ENCODE measurements at places on chromosomes 2 and 18. TPM values are rescaled to one million over a fixed set of nuclear protein-coding genes. Genes with fewer than 3 reads are reported as not detected.

GRCh38 chr2:221914334-221914880 lies 342.3 kb upstream of the EPHA4 start:
- no peak for DNase-seq

GRCh38 chr2:178473931-178474330 lies 4.5 kb downstream of the FKBP7 start:
- no peak for DNase-seq

DNA sequence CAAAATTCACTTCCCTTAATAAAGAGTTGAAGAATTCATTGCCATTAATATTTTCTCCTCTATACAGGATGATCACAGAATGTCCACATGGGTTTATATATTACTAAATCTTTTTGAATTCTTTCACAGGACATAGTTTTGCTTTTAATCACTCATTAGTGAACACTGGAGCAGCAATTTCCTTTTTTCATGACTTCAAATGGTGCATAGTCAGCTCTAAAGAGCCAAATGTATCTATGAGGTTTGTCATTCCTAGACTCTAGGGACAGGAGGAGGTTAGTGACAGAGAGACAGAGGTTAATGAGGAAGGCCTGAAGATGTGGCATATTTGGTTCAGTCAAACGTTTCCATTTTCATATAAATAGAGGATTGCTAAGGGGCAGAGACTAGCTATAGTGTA lies 111.8 kb downstream of the FSHR start:
- DNase-seq: no peak

GRCh38 chr2:134412639-134412999 lies 158.7 kb downstream of the MGAT5 start:
- no peak for DNase-seq

- DNase-seq: no peak
Measured at GRCh38 chr2:128737546-128737826, 418.8 kb upstream of the HS6ST1 start.

The FSIP2 gene
- total RNA-seq: 0.09 TPM

DNA sequence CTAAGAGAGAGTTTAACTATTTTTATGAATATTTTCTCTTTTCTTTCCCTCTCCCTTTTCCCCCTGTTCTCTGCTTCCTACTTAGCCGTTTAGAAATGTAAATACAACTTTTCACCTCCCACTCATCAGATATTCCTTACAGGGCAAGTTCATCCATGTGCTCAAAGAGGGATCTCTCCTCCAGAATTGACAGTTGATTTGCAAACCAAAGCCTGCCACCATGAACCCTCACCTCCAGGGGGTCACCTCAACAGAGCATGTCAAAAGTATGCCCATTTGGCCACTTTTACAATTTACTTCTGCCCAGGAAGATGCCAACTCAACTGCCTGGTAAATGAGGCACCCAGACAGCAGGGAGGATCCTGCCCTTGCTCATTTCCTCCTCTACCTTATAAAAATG lies 149.2 kb upstream of the GYPC start:
- DNase-seq: no peak

DNA sequence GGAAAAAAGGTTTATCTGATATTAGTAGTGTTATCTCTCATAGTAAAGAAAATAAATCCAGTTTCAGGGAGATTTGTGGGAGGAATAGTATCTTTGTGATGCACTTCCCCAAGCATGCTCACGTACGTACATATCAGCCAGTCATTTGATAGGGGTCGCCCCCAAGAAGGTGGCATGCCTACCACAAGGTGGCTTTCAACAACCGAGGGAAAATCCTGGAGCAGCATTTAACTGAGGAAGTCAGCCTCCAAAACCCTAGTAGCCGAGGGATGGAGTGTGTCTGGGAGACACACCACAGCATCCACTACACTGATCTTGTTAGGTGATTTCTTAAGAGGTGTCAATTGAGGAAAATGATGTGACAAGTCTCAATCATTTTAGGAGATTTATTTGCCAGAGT lies 623.9 kb downstream of the NYAP2 start:
- DNase-seq: no peak

The STPG4 gene
- total RNA-seq: not detected

The EGR4 gene
- total RNA-seq: 0.33 TPM

The CTAGE1 gene
- total RNA-seq: not detected

- DNase-seq: no peak
Measured at GRCh38 chr2:29522951-29523669, 398.3 kb downstream of the ALK start.

DNA sequence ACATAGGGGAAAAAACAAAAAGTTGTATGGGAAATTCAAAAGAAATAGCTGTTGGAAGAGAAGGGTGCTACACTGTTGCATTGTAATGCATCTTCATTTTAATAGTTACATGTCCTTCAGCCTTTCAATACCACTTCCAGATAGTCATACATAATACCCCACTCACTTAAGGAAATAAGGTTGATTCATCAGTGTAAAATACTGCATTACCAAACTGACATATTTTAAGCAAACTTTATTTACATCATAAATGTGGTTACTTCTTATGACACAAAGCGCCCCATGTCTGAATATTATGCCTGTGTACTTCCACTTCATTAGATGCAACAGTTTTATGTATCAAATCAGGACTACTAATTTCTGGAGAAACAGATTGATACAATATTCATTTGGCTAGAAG lies 4.5 kb downstream of the RBMS1 start:
- no peak for DNase-seq

DNA sequence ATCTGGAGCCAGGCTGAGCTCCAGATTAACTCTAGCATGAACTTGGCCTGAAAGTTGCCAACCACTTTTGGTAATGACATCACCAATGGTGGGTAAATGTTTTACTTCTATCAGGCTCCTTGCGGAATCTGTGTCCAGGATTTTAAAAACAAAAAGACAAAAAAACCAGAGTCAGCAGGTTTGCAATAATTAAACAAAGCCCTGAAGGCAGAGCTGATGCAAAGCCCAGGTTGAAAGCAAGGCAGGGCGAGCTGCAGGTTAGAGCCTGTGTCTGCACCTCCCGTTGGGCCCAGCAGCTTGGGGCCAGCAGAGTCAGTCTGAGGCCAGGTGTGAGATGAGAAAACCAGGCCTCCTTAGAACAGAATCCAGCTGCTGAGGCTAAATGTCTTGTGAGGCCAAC lies 29.1 kb upstream of the ALK start:
- no peak for DNase-seq

- no peak for DNase-seq
Measured at GRCh38 chr2:110677080-110677479, 783 bp downstream of the BUB1 start.

- DNase-seq: no peak
Measured at GRCh38 chr2:41853427-41854191, 194.2 kb upstream of the PKDCC start.

DNA sequence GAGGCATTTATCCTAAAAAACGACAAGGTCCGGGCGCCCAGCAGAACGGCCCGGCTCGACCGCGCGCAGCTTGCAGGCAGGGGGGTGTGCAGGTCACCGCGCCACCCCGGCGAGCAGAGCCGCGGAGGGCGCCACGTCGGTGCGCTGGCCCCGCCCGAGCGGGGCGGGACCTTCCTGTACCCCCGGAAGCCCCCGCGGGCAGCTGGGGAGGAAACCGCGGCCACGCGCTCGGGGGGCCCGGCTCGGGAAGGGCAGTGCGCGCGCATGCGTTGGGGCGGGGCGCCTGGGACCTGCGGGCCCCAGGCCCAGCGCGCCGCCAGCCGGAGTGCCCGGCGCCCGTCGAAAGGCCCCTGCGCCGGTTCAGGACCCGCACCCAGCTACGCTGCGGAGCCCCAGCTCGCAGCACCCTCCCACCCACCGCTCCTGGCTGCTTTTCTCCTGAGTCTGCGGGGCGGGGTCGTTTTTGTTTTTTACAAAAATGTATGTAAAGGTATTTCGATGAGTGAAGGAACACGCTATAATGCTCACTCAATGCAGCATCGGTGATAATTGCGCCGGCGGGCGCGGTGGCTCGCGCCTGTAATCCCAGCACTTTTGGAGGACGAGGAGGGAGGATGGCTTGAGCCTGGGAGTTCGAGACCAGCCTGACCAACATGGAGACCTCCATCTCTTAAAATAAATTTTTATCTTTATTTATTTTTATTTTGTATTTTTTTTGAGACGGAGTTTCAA lies 47.7 kb upstream of the POMC start:
- DNase-seq: peak; percentile 83

GRCh38 chr2:14288016-14288415 lies 344.5 kb upstream of the LRATD1 start:
- DNase-seq: no peak

DNA sequence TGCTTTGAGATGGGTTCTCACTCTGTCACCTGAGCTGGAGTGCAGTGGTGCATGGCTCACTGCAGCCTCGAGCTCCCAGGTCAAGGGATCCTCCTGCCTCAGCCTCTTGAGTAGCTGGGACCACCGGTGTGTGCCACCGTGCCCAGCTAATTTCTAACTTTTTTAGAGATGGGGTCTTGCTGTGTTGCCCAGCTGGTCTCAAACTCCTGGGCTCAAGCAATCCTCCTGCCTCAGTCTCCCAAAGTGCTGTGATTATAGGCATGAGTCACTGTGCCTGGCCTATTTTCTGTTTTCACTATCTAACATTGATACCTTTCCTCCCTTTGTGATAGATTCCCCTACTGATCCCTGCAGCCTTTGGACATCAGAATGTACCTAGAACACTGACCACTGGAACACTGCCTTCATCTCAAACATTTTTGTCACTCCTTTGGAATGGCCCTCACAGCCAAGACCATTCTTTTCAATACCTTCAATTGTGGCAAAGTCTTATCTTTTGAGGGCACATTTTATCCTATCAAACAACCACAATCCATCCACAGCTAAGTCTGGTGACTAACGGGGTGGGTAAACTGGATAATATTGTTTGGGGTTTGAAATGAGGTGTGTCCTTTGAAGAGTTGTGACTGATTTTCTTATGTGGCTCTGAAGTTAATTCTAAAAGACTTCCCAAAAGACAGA lies 43.7 kb downstream of the EPAS1 start:
- DNase-seq: no peak

The SLC8A1 gene
- 0.64 TPM for total RNA-seq

DNA sequence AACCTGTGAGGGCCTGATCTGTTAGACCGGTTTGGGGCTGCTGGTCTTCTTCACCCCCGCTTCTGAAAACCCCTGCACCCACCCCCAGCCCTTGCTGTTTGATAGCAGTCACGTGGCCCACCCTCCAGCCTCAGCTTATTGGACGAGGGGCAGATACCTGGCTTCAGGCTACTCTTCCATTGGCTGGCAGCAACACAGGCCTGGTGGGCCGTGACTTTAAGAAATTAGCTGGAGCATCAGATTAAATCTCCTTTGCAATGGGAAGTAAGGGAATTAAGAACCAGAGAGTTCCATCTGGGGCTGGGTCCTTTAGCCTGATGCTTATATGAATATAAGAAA lies 107.3 kb downstream of the KLHL29 start:
- no peak for DNase-seq

DNA sequence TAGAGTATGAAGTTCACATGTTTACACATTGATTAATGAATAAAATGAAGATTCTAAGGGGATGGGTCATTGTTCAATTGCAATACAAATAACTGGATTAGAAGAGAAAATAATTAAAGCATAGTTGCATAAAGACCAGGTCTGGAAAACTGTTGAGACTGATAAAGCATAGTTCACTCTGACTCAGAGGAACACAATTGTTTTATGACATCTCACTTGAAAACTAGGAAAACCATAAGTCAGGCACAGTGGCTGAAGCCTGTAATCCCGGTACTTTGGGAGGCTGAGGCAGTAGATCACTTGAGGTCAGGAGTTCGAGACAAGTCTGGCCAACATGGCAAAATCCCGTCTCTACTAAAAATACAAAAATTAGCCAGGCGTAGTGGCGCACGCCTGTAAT lies 46.7 kb downstream of the PLA2R1 start:
- no peak for DNase-seq

- DNase-seq: no peak
Measured at GRCh38 chr2:12334412-12334966, 382.2 kb upstream of the TRIB2 start.

The C2orf69 gene
- total RNA-seq: 25.0 TPM

DNA sequence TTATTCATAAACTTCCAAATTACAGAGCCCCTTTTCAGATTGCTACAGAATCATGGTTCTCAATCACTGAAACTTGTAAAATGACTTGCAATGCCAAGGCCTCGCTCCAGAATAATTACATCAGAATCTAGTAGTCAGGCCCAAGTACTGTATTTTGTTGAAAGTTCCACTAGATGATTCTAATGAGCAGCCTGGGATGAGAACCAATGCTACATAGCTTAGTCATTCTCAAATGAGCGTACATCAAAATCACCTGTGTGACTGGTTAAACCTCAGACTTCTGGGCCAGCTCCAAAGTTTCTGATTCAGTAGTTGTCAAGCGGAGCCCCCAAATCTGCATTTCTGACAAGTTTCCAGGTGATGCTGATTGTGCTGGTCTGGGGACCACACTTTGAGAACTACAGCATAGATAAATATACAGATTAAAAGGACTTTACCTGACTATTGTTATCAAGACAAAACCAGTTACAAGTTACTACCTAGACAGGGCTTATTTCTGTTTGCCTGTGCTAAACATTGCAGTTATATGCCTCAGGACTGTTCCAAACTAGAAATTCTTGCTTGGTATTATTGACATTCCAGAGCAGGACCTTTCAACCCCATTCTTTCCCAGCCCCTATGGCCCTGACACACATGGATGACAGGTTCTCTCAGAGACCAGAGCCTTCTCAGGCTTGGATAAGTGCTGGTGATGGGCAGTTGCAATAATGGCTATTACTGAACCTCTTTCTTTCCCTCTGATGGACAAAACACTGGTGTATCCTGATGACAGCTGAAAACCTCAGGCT lies 83.1 kb downstream of the UPP2 start:
- no peak for DNase-seq

DNA sequence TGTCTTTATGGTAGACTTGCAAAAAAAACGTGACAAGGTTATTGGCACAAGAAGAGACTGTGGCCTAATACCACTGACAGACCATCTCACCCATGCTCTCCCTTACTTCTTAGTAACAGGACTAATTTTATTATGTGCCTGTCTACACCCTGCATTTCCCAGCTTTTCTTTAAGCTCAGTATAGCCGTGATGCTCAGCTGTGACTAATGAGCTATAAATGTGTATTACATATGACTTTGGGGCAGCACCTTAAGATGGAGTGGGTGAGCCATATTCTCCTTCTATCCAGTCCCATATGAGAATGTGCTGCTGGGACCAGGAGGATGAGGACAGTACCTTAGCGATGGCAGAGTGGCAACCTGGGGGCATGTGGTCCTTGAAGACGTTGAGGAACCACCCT lies 293.5 kb downstream of the RNF144A start:
- no peak for DNase-seq

GRCh38 chr2:224638301-224638823 lies 53.2 kb upstream of the CUL3 start:
- DNase-seq: peak; percentile 10

- no peak for DNase-seq
Measured at GRCh38 chr18:5998907-5999306, 103.6 kb upstream of the TMEM200C start.

GRCh38 chr2:160630801-160631590 lies 137.4 kb upstream of the RBMS1 start:
- DNase-seq: no peak

DNA sequence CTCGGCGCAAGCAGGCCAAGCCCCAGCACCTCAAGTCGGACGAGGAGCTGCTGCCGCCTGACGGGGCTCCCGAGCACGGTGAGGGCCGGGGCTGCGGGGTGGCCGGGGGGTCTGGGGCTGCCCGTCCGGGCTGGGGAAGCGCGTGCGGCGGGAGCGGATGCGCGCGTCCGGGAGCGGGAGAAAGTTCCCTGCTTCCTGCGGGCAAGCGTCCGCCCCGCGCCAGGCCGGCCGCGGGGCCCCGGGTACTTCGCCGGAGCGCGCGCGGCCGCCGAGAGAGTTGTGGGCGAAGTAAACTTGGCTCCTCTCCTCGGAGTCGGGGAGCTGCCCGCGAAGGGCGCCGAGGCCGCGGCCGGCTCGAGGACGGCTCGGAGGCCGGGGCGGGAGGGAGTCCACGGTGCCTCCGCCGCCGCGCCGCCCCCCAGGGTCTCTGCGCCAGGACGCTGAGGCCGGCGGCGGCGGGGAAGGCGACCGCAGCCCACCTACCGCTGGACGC lies 707 bp downstream of the SALL3 start:
- no peak for DNase-seq
